Vagina (tissue), 2 donors: ENCODE measurements at places on chromosomes 6 and 20. TPM values are rescaled to one million over a fixed set of nuclear protein-coding genes. Genes with fewer than 3 reads are reported as not detected.

Gene PSORS1C1
- total RNA-seq, result 9.6 TPM

Gene GNL1
- 24.1 TPM for total RNA-seq

DNA sequence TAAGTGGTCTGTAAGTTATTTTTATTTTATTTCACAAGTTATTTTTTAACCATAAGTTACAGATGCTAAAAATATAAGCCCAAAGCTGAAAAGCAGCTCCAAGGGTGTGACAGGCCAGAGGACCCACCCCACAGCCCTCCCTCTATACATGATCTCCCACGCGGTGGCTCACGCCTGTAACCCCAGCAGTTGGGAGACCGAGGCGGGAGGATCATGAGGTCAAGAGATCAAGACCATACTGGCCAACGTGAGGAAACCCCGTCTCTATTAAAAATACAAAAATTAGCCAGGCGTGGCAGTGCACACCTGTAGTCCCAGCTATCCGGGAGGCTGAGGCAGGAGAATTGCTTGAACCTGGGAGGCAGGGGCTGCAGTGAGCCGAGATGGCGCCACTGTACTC is 32.2 kb downstream of the COL11A2 start:
- peaks cover 18% of the 10 kb centered on the region for H3K4me1 ChIP-seq
- no peak overlapping the region for H3K4me3 ChIP-seq
- no peak for DNase-seq
- H3K36me3 ChIP-seq, result no peaks in the 10 kb centered on the region

DNA sequence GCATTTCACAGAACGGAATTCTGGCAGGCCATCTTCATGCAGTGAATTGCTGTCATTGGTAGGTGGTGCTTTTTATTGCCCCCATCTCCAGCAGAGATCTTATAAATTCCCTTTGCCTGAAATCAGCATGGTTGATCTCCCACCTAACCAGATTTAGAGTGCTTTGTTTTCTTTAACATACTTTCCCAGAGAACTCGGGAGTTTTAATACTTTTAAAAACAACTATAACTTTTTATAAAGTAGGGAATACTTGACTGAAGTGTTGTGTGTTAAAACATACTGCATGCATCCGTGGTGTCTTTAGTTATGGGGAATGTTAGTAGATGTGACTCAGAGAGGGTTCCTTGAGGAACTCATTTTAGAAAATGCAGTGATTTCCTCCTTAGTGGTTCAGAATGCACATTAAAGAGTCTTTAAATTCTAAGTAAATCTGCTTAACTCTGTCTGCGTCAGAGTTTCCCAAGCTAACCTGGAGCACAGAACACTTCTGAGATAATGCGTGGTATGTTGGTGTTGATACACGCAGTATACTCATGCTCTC is 54.9 kb downstream of the AKAP12 start:
- H3K27ac ChIP-seq, result no peak overlapping the region
- H3K4me3 ChIP-seq, result no peak overlapping the region
- DNase-seq, result no peak

- peak; percentile 87 for DNase-seq
- H3K4me1 ChIP-seq, result peaks cover 8% of the 10 kb centered on the region
- H3K4me3 ChIP-seq, result no peak overlapping the region
- no peak overlapping the region for H3K27ac ChIP-seq
- no peaks in the 10 kb centered on the region for H3K36me3 ChIP-seq
- no peaks in the 10 kb centered on the region for H3K27me3 ChIP-seq
Observed at GRCh38 chr20:19015351-19016139, 196.9 kb upstream of the SLC24A3 start.

DNA sequence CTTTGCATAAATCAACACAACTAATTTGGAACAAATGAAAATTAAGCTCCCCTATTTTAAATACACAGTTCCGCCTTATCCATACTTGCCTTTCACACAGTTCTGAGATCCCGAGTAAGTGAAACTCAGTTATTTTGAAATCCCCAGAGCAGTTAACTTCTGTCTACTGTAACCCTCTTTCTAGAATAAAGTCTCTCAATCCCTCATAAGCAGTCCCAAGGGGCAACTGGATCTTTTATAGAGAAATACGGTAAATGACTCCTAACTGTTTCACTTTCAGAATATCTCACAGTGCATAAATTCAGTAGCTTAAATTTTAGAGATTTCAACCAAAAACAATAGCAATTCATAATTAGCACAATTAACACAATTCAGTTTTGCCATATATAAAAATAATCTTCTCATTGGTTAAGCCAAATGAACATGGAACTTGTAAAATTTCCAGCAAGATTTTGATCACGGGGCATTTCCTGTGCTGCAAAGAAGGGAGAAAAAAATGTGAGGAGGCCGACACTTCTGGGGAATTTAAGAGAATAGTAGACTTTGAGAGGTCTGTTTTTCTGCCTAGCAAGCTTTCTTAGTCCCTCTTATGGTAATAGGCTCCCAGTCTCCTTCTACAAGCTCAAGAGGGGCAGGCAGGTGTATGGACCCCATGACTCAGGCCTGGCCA is 78.3 kb downstream of the KIF6 start:
- no peak overlapping the region for H3K27ac ChIP-seq
- H3K4me1 ChIP-seq, result no peaks in the 10 kb centered on the region
- no peaks in the 10 kb centered on the region for H3K27me3 ChIP-seq

Gene LINC00237
- total RNA-seq, result not detected

Gene PLCB4
- total RNA-seq, result 12.0 TPM

GRCh38 chr6:28742668-28743270 is 181.0 kb downstream of the TRIM27 start:
- H3K4me1 ChIP-seq, result no peaks in the 10 kb centered on the region
- no peak overlapping the region for H3K4me3 ChIP-seq
- no peaks in the 10 kb centered on the region for H3K27me3 ChIP-seq
- H3K27ac ChIP-seq, result no peak overlapping the region
- no peaks in the 10 kb centered on the region for H3K36me3 ChIP-seq

Gene GRM1
- total RNA-seq, result not detected

DNA sequence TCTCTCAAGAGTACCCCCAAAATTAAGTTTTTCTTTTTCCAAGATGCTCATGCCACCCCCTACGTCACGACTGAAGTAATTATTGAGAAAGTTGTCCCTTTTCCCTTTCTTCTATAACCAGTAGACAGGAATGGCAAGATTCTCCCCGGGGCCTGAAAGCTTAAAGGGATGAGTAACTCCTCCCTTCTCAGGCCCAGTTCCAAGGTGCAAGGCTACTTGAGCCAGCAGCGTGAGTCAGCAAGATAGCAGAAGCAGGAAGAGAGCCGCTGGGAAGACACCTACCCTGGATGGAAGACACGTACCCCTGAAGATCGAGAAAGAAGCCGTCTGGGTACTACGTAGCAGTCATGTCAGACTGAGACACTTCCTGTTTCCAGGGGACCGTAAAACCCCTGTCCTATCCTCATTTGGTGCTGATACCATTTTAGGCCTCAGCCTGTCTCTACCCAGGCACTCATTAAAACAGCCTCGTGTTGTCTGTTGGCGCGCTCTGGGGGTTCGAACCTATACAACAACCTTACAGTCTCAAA is 241.0 kb downstream of the ADGRG6 start:
- peaks cover 21% of the 10 kb centered on the region for H3K4me1 ChIP-seq
- no peaks in the 10 kb centered on the region for H3K36me3 ChIP-seq
- peak overlapping the region; percentile 27 for H3K27ac ChIP-seq
- H3K4me3 ChIP-seq, result no peak overlapping the region

GRCh38 chr6:14513496-14514393 is 396.2 kb downstream of the CD83 start:
- H3K4me1 ChIP-seq, result peaks cover 4% of the 10 kb centered on the region
- H3K36me3 ChIP-seq, result no peaks in the 10 kb centered on the region
- H3K27ac ChIP-seq, result no peak overlapping the region
- H3K4me3 ChIP-seq, result no peak overlapping the region
- no peak for DNase-seq

- no peak for DNase-seq
- H3K27me3 ChIP-seq, result no peaks in the 10 kb centered on the region
- no peaks in the 10 kb centered on the region for H3K36me3 ChIP-seq
- H3K27ac ChIP-seq, result no peak overlapping the region
- no peaks in the 10 kb centered on the region for H3K4me1 ChIP-seq
Observed at GRCh38 chr20:31956556-31957526, 5.0 kb upstream of the PDRG1 start.

- H3K27ac ChIP-seq, result no peak overlapping the region
- peaks cover 33% of the 10 kb centered on the region for H3K4me1 ChIP-seq
- H3K27me3 ChIP-seq, result no peaks in the 10 kb centered on the region
- H3K36me3 ChIP-seq, result no peaks in the 10 kb centered on the region
Observed at GRCh38 chr6:127518191-127518709, 885 bp downstream of the MTCL3 start.

GRCh38 chr20:47795214-47795907 is 10.1 kb upstream of the SULF2 start:
- H3K36me3 ChIP-seq, result no peaks in the 10 kb centered on the region
- no peak for DNase-seq
- no peaks in the 10 kb centered on the region for H3K27me3 ChIP-seq
- no peak overlapping the region for H3K4me3 ChIP-seq
- H3K4me1 ChIP-seq, result peaks cover 56% of the 10 kb centered on the region

DNA sequence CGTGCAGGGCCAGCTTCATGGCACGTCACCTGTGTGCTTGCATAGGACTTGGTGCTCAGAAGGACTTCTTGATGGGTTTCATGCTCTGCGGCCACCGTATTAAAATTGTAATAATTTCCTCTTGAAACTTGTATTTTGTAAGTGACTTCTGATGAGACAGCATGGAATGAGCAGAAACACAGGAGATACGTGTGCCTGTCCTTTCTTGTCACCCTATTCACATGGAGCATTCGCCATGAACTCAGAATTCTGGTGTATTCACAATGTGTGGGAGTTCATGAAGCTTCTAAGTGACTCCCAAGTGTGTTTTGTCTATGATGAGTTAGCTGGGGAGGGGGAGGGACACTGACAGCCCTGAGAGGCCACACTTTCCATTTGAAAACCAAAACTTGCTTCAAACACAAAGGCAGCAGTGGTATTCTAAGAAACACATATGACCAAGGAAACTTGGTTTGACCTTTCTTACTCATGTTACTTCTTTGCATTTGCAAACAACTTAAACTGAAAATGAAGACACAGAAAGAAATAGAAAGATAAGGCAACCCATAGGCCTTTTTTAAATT is 92.1 kb upstream of the NEDD9 start:
- H3K27me3 ChIP-seq, result no peaks in the 10 kb centered on the region
- H3K27ac ChIP-seq, result no peak overlapping the region
- DNase-seq, result no peak
- H3K4me3 ChIP-seq, result no peak overlapping the region
- H3K36me3 ChIP-seq, result no peaks in the 10 kb centered on the region

DNA sequence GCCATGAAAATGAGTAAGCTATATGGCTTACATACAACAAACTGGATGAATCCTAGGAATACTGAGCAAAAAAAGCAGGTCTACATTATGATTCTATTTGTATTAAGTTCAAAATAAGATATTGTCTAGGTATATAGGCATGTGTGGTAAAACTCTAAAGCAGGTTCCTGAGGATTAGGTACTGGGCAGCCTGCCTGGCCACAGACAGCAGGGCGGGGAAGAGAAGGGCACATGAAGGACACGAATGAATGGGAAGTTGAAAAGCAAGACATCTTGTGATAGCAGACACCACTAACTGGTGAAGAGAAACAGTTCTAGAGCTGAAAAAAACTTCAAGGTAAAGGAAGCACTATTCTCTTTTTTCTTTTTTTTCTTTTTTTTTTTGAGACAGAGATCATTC is 72.6 kb upstream of the SLC4A11 start:
- H3K36me3 ChIP-seq, result no peaks in the 10 kb centered on the region
- H3K4me1 ChIP-seq, result peaks cover 28% of the 10 kb centered on the region
- H3K4me3 ChIP-seq, result no peak overlapping the region
- DNase-seq, result no peak

- H3K27me3 ChIP-seq, result no peaks in the 10 kb centered on the region
- H3K27ac ChIP-seq, result peak overlapping the region; percentile 51
- no peaks in the 10 kb centered on the region for H3K36me3 ChIP-seq
- H3K4me1 ChIP-seq, result peaks cover 16% of the 10 kb centered on the region
Observed at GRCh38 chr6:46502486-46503119, 11.4 kb upstream of the RCAN2 start.

- H3K36me3 ChIP-seq, result no peaks in the 10 kb centered on the region
- no peak overlapping the region for H3K4me3 ChIP-seq
- H3K27ac ChIP-seq, result no peak overlapping the region
- no peak for DNase-seq
- H3K27me3 ChIP-seq, result no peaks in the 10 kb centered on the region
Observed at GRCh38 chr20:63898882-63899558, 4.1 kb downstream of the DNAJC5 start.

GRCh38 chr6:31419842-31420241 is 16.4 kb downstream of the MICA start:
- H3K4me1 ChIP-seq, result no peaks in the 10 kb centered on the region
- H3K27ac ChIP-seq, result no peak overlapping the region
- no peak overlapping the region for H3K4me3 ChIP-seq
